ENCODE measurements at places on chromosomes 6 and 20.

GRCh38 chr6:48889429-48889828 is 573.6 kb downstream of the MMUT start:
- no peak for DNase-seq

DNA sequence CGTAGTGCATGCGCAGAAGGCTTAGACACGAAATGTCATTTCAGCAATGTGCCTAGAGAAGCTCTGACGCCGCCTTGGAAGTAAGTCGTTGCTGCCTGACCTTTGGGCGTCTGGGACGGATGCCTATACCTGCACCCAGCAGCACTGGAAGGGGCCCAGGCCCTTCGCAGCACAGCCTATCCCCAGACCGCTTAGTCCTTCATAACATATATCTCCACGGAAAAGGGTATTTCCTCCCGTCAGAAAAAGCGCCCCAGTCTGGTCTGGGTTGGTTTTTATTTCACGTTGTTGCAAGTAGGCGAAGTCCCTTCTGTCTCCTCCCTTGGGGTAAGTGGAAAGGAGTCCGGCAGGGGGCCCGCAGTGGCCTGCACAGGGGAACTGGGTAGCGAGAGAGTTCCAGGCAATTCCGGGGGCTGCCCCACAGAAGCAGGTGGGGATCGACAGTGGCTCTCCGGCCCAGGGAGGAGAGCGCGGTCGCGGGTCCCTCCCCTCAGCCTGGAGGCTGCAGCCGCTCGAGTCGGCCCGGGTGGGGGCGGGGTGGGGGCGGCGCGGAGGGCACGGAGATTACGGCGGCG is 559 bp upstream of the EYA4 start:
- DNase-seq = no peak

- DNase-seq = no peak
Measured at GRCh38 chr20:2363587-2363986, 17.1 kb upstream of the TGM6 start.

- no peak for DNase-seq
Measured at GRCh38 chr6:67292169-67292568, 1342.9 kb upstream of the ADGRB3 start.

DNA sequence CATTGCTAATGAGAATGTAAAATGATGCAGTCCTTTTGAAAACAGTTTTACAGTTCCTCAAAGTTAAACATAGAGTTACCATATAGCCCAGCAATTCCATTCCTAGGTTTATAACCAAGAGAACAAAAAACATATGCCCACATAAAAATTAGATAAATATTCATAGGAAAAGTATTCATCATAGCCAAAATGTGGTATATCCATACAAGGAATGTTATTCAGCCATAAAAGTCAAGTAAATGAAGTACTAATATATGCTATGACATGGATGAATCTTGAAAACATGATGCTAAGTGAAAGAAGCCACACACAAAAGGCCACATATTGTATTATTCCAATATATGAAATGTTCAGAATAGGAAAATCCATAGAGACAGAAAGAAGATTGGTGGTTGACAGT is 158.0 kb upstream of the CARMIL1 start:
- DNase-seq = no peak

- no peak for DNase-seq
Measured at GRCh38 chr6:158207422-158207788, 39.3 kb downstream of the GTF2H5 start.

- no peak for DNase-seq
Measured at GRCh38 chr6:4640139-4640538, 136.1 kb upstream of the CDYL start.

DNA sequence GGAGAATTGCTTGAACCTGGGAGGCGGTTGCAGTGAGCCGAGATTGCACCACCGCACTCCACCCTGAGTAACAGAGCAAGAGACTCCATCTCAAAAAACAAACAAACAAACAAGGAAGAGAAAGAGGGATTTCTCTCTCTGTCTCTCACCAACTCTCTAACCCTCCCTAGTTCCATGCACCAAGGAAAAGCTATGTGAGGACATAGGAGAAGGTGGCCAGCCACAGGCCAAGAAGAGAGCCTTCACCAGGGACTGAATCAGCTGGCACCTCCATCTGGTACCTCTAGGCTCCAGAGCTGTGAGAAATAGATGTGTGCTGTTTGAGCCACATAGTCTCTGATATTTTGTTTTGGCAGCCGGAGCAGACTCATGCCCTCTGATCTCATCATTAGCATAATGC is 9.0 kb upstream of the FAM110A start:
- no peak for DNase-seq

- no peak for DNase-seq
Measured at GRCh38 chr6:23340271-23340670, 770.9 kb downstream of the HDGFL1 start.

- DNase-seq = no peak
Measured at GRCh38 chr6:57423468-57423867, 106.0 kb downstream of the PRIM2 start.

- DNase-seq = no peak
Measured at GRCh38 chr20:53926428-53927028, 143.9 kb downstream of the BCAS1 start.

GRCh38 chr6:101397199-101397598 is 3.7 kb downstream of the GRIK2 start:
- no peak for DNase-seq

DNA sequence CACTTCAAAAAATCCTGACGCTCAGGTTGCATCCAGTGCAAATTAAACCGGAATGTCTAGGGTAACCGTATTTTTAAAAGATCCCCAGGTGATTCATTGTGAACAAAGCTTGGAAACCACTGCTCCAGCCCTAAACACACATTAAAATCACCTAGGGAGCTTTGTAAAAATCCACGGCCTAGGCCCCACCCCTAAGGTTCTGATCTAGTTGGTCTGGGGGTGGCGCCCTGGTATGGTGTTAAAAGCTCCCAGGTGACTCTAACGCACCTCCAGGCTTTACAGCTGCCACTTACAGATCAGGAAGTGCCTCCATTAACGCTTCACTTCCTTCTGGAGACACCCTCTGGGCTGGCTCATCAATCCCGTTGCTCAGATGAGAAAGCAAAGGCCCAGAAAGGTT is 92.2 kb downstream of the GRM4 start:
- DNase-seq = no peak

DNA sequence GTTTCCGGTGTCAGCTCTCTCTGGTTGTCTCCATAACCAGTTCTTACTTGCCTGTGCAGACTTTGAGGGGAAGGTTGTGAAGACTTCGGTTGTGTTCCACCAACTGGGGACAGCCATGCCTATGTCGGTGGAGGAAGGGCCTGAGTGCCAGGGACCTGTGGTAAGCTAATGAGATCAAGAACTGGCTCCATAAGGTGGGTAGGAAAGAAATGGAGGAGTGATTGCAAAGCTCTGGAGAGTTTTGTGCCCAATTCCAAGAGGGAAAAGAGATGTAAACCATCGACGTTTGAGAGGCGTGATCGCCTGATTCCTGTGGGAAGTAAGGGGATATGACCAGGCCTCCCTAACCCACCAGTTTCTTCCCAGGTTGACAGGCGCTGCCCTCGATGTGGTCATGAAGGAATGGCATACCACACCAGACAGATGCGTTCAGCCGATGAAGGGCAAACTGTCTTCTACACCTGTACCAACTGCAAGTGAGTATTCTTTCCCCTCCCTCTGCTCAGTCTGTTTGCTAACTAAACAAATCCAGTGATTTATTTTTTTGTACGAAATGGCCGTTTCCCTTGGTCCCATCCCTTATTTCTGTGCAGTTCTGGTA is 893 bp downstream of the POLR1H start:
- no peak for DNase-seq

DNA sequence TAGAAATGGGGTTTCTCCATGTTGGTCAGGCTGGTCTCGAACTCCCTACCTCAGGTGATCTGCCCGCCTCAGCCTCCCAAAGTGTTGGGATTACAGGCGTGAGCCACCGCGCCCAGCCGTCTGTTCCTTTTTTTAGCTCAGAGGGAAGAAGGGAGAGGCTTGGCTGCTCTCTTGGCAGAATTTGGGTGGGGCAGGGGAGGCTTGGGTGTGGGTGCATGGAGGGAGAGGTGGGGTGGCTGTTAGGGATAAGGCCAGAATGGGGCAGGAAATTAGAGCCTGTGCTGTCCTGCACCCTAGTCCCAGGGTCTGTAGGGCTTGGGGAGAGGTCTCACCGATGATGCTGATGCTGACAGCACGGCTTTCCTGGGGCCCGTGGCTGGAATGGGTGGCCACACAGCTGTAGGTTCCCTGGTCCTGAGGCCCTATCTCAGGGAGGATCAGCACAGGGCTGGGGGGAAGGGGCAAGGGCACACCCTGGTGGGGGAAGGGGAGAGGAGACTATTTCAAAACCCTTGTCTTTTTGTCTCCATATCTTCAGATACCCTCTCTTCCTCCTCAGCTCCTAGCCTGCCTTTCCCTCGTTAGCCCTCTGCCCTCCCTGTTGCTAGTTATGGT is 2.0 kb downstream of the AGER start:
- DNase-seq = no peak

GRCh38 chr6:4967301-4968030 is 36.4 kb downstream of the RPP40 start:
- no peak for DNase-seq

DNA sequence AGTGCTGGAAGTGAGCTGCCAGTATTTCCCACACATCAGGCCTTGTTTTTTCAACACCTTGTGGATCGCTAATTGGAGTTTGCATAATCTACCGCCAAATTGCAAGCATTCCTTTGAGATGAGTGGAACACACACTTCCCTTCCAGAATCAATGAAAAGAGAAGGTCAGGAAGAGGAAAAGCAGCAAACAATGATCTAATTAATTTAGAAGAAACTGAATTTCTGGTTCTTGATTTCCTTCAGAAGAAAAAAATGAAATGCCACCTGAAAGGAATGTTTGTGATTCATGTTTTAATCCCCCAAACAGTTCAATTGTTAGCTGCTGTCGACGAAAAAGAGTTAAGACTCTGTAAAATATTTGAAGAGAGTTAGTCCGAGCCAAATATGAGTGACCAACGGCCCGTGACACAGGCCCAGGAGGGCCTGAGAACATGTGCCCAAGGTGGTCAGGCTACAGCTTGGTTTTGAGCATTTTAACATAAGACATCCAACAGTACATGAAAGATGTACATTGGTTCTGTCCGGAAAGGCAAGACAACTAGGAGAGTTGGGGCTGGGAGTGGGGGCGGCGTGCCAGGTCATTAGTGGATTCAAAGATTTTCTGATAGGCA is 182.3 kb downstream of the MTFR2 start:
- DNase-seq = no peak

DNA sequence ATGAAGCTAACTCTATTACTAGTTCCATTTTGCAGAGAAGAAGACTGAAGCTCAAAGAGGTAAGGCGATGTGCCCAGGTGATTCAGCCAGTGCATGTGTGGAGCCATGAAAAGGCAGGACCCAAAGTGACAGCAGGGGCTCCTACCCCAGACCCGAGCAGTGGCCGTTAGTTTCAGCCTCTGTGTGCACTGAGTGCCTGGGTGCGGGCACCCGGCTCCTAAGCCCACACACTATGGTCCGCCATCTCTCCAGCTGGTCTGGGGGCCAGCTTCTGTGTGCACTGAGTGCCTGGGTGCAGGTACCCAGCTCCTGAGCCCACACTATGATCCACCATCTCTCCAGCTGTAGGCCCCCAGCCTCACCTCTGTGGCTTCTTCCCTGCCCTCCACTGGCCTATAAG is 123.5 kb upstream of the CST7 start:
- DNase-seq = no peak

DNA sequence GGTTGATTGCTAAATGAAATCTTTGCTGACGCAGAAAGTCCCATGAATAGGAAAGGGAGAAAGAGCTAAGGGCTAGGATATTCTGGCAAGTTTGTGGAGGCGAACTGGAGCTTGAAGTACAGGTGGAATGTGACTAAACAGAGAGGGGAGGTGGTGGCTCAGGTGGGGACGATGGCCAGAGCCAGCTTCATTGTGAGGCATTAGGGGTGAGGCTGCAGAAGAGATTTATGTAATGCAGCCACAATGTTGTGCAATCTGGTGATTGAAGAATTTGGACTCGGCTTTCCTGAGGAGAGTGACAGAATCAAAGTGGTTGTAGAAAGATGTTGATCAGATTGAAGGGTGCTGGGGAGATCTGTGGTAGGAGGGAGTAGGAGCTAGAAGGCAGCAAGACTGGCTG is 42.9 kb upstream of the SPACA1 start:
- no peak for DNase-seq

All from stimulated activated CD8-positive, alpha-beta memory T cell treated with anti-CD3 and anti-CD28 coated beads, Interleukin-12 subunit alpha, Interleukin-12 subunit beta, amount 100 ng/mL, for 4 hours (primary cell).